ENCODE measurements at places on chromosomes 16 and 17.

GRCh38 chr16:85055493-85056210, 28.1 kb downstream of the KIAA0513 start:
- DNase-seq = no peak

- peak; percentile 42 for DNase-seq
Measured at GRCh38 chr17:68777243-68777855, 176.2 kb upstream of the FAM20A start.

GRCh38 chr16:21056396-21056795, 94.2 kb downstream of the DNAH3 start:
- peak; percentile 0 for DNase-seq

GRCh38 chr16:1830213-1830612, 3.2 kb downstream of the FAHD1 start:
- DNase-seq = no peak

GRCh38 chr16:50899951-50900350, 158.1 kb downstream of the CYLD start:
- peak; percentile 45 for DNase-seq

GRCh38 chr17:73340093-73340596, 28.3 kb upstream of the CDC42EP4 start:
- no peak for DNase-seq

GRCh38 chr17:82231562-82232321, 2.9 kb downstream of the SLC16A3 start:
- no peak for DNase-seq

- DNase-seq = no peak
Measured at GRCh38 chr17:56723421-56723820, 110.3 kb downstream of the C17orf67 start.

GRCh38 chr16:30985401-30986128, 558 bp downstream of the HSD3B7 start:
- DNase-seq = peak; percentile 83

DNA sequence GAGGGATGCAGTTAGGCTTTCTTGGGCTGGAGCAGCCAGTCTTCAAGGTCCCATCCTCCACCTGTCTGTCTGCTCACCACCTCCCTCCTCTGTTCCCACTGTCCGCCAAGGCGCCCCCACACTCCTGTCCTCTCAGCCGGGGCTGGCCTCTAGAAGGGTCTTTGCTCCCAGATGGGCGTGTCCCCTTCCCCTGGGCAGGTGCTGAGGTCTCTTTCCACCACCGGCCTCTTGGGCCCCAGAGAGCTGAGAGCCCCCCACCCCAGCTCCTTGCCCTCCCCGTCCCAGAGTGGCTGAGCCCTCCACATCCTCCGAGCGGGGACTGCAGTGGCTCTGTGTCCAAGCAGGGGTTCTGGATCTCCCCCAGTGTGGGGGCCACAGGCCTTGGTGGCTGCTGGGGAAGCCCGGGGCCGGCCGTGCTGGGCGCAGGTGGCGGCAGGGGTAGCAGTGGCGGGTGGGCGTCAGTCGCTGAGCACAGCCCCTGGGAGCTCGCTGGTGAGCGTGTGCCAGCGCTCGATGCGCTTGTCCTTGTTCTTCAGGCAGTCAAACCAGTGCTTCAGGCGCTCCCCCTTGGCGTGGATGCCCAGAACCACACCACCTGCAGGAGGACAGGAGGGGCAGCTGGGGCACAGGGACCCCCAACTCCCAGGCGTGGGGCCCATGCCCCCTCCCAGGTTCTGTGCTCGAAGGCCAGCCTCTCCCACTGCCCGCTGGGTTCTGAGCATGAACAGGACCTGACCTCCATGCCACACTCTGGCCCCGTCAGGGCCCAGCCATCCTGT, 9.8 kb downstream of the SCGB1C2 start:
- DNase-seq = no peak

DNA sequence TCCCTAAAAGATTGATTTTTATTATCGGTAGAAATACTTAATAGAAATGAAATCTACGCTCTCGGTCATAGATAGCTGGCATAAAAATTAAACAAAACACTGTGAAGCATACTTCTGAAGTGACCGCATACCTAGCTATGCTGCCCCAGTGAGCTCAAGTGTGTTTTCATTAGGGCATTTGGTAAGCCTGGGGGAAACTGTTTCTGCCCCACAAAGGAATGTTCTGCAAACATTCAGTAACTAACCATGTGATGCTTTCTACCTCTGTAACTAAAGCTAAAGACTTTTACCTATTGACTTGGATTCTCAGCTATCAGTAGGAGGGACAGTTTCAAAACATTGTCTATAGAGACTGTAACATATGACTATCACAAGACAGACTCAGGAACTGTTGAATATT, 93.5 kb upstream of the HSBP1 start:
- DNase-seq = no peak

DNA sequence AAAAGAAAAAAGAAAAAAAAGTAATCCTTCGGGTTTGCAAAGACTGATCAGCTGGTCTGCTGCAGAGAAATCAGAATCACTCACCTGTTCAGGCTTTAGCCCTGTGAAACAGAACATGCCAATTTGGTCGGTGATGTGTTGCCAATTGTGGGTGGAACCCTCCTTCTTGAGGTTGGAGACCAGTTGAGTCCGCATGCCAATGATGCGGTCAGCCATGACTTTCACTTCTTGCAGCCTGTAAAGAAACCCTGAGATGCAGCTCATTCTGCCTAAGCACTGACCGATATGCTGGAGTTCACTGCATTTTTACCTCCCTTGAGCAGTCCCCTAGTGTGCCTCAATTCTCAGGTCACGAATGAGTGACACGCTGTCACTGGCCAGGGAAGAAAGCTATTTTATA, 24.8 kb upstream of the SLC38A7 start:
- DNase-seq = no peak

DNA sequence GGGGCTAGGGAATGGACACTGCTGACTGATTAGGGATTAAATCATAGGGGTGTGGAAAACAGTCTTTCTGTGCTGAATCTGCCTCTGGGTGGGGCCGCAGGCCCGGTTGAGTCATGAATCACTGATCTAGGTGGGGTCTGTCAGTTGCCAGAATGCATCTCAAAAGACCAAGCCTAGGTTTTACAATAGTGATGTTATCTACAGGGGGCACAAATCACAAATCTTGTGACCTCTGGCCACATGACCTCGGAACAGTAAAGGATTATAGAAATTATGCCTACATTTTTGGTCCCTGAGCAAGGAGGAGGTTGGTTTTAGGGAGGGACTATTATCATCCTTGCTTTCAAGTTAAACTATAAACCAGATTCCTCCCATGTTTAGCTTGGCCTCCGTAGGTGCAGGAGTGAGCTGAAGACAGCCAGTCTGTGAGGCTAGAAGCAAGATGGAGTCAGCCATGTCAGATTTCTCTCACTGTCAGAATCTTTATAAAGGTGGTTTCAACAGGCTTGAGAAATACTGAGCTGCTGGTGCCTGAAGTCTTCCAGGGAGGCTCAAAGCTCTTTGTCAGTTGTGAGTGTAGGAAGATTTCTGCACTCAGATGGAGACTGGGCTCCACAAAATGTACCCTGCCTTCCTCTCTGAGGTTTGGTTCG, 12.9 kb downstream of the GNGT2 start:
- DNase-seq = no peak

DNA sequence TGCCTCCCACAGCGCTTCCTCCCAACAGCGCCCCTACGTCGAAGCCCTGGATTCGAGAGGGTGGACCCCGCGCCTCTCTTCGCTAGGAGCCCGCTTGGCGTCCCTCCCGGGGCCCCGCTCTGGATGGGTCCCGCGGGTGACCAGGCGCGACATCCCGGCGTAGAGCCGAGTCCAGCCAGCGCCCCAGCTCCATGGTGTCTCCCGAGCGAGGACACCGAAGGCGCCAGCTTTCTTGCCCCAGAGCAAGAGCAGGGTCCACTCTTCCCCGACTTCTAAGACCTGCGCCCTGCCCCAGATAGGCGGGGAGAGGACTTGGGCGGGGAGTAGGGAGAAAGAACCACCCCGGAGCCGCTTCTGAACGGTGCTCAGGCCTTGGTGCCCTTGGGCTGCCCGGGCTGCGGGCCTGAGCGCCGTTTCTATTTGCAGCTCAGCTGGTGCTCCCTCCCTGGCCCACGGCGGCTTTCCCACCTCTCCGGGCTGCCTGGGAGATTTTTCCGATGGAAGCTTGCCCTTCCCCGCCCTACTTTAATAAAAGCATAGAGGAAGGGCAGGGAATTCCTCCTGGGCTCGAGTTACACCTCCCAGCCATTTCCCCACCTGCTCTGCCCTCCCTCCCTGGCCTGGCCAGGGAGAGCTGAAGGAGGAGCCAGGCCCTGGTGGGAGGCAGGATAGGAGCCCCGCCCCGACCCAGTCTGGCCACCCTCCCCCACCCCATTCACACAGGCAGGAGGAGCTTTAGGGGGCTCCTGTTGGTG, 1.8 kb downstream of the MMP15 start:
- peak; percentile 21 for DNase-seq

DNA sequence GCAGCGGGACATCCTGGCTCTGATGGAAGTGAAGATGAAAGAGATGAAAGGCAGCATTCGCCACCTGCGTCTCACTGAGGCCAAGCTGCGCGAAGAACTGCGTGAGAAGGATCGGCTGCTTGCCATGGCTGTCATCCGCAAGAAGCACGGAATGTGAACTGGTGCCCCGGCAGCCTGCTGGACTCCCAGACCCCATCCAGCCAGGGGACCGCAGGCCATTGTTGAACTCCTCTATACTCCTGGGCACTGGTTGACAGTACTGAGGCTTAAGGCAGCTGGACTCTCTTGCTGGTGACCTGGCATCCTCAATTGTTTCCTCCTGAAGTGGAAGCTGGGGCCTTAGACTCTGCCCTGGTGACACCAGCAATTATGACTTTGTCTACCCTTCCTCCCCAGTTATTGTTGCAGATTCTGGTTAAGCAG, 1.2 kb downstream of the THAP11 start:
- no peak for DNase-seq

- no peak for DNase-seq
Measured at GRCh38 chr17:68794636-68795434, 160.4 kb downstream of the ABCA8 start.

DNA sequence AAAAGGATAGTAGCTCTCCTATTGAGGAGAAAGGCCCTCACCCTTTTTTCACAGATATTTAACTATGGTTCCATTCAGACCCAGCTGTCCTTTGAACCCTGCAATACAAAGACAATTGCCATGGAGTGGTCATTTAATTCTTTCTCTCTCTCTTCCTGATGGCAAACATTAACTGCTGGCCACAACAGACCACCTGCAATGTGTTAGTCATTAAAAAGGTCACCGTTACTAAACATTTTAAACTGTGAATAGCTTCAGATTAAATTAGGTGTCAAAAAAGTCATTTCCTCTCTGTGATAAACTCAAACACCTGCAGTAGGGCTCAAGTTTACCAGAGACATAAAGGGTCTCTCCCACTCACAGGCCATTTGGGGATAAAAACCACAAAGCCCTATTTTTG, 697.2 kb downstream of the TOX3 start:
- DNase-seq = no peak

DNA sequence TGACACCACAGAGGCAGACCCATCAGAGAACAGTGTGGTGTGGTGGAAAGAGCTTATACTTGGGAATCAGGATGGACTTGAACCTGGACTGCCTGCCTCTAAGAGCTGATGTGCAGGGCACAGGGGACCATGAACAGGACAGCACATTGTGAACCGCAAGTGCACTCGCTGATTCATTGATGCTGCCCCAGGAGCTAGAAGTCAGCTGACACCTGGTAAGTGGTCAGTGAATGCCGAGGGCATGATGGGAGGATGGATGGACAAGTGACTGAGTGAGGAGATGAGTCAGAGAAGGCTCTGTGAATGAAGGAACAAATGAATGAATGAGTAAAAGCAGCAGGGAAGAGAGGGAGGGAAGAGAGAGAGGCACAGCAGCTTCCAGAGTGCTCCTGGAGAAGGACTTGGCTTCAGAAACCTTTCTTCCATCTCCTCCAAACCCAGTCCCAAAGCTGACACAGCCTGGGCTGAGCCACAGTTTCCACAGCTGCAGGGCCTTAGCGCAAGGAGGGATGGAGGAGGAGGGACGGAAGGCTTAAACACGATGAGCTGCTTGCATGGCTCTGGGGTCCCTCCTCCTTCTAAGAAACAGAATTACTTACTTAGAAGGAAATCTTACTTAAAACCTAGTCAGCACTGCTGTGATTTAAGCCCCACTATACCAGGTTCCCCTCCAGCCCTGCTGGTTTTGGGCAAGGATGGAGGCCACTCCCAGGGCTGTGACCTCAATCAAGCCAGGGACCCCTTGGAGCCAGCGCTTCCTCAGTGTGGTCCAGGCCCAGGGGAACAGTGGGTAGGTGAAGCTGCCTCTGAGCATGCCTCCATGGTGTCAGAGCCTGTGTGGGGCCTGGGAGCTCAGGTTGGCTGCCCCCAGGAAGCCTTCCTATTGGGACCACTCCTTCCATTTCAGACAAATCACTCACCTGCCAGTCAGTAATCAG, 184.6 kb downstream of the TMEM132E start:
- no peak for DNase-seq

DNA sequence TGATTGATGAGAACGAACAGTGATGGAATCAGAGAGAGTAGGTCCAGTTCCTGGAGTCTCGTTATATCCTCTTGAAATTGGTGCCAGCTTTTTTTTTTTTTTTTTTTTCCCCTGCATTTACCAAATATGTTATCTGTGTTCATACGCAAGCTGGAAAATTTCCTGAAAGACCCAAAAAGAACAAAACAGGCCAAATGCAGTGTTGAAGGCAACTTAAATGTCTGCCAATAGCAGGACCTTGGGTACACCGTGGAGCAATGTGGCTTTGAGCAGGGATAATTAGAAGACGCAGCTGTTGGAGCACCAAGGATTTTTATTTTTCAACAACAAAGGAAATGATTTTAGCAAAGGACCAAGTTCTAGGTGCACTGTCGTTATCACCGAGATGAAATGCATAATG, 105.0 kb downstream of the ABCC6 start:
- no peak for DNase-seq

DNA sequence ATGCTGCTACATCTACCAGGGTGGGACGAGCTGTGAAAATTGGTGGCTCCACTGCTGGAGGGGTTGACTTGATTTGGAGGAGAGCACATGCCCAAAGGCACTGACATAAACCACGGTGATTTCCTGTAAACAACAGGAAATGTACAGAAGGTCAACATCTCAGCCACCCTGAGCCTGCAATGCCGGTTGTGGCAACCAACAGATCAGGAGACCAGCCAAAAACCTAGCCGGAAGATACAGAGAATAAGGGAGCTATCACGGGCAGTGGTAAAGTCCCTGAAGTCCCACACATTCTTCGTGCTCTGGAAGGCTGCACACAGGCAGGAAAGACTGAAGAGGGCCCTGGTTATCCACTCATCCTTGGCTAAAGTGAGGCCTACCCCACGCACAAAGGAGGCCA, 56.2 kb downstream of the ADCY9 start:
- DNase-seq = no peak

GRCh38 chr16:27177031-27177774, 26.1 kb upstream of the KDM8 start:
- no peak for DNase-seq

DNA sequence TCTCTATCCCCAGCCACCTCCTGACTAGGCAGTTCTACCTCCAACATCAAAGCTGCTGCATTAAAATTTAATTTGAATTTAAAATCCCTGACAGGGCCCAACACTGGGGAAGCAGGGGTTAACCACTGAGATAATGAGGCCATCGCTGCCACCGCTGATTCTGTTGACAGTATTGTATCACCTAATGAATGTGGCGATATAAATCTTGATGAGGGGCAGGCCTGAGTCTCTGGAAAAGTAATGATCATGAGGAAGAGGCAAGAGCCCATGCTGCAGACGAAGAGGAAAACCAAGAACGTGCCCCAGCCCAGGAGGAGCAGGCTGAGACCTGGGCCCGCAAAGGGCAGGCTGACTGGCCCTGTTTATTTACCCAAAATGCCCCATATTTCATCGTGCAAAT, 251.4 kb upstream of the ZFHX3 start:
- DNase-seq = no peak

GRCh38 chr17:28279411-28279810, 39.6 kb upstream of the TMEM97 start:
- DNase-seq = no peak

- DNase-seq = no peak
Measured at GRCh38 chr17:21394265-21394664, 18.1 kb downstream of the KCNJ12 start.

Measured in NCI-H1105 treated with DMSO at 0.1 percent for 48 hours (cell line).